ENCODE measurements at places on chromosomes 5 and 9.
A peak's percentile ranks its signal among the peaks of the same experiment; 100 is the strongest.

- DNase-seq: peak; percentile 41
Observed at GRCh38 chr5:36389245-36389644, 87.5 kb upstream of the RANBP3L start.

DNA sequence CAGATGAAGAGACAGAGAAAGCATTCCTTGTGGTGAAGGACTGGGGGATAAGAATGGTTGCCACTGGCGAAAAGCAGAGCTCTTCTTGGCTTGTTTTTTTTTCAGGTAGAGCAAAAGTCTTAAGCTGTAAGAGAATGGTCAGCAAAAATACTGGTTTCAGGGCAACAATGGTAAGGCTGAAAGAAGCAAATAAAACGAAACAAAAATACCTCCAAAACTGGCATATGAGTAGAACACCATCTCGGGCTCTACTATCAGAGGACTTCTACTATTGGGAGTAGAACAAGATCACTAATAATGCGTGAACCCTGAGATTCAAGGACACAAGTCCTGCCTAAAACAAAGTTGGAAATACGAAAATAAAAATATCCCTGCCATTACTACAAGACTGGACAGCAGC lies 1823.2 kb upstream of the CDH6 start:
- DNase-seq: no peak

GRCh38 chr9:4706971-4707622 lies 27.7 kb downstream of the CDC37L1 start:
- DNase-seq: no peak

DNA sequence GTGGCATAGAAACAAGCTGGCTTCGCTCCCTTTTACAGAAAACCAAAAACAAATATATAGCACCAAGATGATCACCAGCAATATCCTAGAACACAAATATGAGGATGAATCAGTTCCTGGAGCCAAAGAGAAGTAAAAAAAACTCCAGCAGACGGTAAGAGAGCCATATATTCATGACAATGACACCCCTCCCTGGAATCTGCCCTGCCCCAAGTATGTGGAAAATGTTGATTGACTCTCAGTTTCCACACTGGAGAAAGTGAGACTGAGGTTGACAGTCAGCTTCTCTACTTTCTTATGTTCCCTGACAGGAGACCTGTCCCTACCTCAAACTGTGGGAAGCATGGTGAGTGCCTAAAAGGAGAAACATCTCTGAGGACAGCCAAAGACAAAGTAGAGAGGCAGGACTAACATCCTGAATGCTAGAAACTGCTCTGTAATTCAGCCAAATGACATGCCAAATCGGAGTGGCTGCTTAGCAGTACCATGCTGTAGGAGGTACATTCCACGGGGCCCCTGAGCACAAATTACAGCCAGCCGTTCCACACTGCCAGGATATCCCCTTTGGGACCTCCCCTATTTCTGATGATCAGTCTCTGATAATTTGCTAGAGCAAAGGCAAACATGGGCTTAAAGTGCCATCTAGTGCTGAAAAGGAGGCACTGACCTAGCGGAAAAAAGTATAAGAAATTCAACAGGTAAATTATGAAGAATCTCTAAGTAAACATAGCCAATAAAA lies 424.0 kb upstream of the RGMB start:
- no peak for DNase-seq

GRCh38 chr5:38008198-38008597 lies 168.4 kb upstream of the GDNF start:
- DNase-seq: no peak

DNA sequence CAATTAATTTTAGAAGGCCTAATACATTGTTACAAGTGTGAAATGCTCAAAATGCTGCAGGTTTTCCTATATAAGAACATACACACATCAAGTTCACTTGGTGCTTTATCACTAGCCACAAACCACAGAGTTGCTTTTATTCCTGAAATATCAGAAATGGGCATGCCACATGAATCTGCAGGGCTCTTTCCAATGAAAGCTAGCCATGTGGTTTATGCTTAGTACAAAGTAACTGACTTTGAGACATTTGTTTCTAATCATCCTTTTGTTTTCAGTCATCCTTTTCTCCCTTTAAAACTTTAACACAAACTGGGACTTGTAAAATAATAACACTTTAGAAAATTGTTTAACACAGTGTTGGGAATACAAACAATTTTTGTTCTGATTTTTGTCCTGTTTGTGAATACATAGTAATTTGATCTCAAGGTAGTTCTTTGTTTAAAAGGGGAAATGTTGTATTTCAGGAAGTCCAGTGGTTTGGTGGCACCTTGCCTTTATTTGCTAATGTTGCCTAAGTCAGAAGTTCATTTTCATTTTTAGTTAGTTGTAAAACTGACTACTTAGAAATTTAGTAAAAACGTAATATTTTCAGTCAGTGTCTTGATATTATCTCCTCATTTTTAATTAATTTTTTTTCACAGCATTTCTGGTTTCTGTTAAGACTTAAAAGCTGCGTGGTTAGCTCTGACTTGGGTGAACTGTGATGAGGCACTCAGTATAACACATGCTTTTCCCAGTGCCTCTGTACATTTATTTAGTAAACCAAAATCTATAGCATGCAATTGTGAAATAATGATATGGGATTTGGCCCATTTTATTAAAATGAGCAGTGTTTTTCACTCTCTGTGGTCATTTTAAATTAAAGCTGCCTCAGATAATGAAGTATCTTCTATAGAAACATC lies 18.6 kb downstream of the PRDM6 start:
- no peak for DNase-seq

- DNase-seq: no peak
Observed at GRCh38 chr9:37925786-37926736, 22.1 kb upstream of the SLC25A51 start.

- no peak for DNase-seq
Observed at GRCh38 chr9:136381311-136381710, 7.8 kb upstream of the CARD9 start.

GRCh38 chr5:7745882-7746610 lies 104.9 kb downstream of the CFAP90 start:
- peak; percentile 34 for DNase-seq

GRCh38 chr5:121862801-121863200 lies 11.1 kb downstream of the FTMT start:
- DNase-seq: no peak

DNA sequence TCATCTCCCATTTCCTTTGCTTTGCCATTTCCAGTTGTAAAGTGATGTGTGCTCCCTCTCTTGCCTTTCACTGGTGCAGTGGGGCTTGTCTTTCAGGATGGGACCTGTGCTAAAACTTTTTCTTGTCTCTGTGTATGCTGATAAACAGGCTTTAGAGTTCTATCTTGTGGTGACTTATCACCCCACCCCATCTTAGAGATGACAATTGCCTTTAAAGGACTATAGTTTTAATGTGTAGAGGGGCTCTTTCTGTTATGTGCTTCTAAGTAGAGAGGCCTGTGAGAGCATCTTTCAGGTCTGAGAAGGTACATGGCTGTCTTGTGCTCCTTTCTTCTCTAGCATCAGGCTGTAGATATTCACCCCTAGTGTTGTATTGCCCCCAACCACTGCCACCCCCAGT lies 21.9 kb downstream of the MAN2A1 start:
- no peak for DNase-seq
